HCEC 1CT (cell line): ENCODE measurements at places on chromosomes 2 and 18.

DNA sequence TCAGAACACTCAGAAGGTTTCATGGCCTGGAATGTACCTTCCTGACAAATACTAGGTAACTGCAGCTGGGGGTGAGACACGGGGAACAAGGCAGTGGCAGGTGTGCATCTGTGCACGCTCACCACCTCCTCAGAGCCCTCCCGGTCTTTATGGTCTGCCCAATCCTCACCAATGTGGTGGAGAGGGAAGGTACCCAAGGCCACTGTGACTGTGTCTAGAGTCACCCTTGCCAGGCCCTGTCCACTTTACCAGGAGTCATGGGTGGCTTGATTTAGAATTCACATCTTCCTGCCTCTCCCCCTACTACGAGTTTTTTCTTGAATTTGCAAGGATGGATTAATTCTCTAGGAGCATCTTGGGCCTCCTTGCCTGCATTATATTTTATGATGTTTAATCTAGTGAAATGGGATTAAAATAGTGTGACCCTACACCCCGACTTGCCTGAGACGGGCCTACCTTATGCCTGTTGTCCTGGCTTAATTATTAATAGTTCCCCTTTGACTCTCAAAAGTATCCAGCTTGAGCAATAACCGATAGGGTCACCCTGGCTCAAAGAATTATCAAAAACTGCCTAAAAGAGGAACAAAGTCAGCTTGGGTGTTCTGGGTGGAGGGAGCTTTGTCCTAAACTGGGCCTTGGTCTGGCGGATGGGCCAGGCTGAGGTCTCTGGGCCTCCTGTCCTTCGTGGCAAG is 56.5 kb downstream of the ACAA2 start:
- no peak for DNase-seq

DNA sequence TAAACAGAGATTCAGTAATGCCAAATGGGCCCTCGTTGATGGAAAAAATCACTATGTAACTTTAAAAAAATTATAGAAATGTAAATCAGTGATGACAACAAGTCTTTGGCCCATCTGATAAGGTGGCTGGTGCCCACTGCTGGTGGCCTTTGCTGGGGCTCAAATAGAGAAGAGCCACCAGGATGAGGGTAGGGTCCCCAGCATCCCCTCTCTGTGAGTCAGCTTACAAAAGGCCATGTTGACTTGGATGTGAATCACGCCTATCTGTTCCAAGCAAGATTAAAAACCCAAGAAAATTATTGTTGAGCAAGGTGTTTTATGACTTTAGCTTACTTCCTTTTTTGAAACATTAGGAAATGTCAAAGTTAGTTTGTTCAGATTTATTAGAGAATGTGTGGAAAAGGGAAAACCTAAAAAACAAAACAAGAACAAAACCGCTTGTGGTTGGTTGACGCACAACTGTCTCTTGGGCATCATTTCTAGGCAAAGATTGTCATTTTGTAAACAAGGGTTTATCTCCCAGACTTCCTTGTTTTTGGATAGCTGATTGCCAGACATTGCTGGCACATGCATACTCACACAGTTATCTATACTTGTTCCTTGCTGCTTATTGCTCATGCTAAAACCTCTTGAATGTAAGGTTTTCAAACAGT is 53.7 kb upstream of the ZNF396 start:
- no peak for DNase-seq

DNA sequence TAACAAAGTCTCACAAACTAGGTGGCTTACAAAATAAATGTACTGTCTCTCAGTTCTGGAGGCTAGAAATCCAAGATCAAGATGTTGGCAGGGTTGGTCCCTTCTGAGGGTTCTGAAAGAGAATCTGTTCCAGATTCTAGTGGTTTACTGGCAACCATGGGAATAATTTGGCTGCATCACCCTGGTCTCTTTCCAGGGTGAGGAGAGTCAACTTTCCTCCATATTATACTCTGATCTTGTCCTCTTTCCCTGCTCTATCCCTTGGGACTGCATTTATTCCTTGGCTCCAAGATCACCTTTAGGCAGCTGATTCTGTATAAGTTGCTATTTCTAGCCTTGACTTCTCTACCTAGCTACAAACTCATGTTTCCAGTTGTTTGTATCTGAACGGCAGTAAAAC is 35.2 kb downstream of the SLC40A1 start:
- DNase-seq, result no peak

GRCh38 chr2:218276986-218277755 is 6.9 kb downstream of the PNKD start:
- DNase-seq, result no peak

DNA sequence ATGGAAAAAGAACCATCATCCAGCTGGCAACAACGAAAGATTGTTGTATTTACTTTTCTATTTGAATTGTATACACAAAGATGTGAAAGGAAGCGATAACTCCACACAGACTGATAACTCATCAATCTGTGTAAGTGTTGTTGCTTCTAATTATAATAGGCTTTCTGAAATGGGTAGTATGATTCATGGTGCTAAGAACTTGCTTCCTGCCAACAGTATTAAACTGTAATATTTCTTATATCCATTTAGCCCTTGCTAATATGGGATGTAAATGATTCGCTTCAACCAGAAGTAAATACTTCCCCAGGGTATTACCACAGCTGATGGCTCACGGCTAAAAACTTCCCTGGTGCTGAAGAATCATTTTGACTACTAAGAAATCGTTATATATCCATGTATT is 70.2 kb downstream of the TMEM163 start:
- DNase-seq, result no peak

DNA sequence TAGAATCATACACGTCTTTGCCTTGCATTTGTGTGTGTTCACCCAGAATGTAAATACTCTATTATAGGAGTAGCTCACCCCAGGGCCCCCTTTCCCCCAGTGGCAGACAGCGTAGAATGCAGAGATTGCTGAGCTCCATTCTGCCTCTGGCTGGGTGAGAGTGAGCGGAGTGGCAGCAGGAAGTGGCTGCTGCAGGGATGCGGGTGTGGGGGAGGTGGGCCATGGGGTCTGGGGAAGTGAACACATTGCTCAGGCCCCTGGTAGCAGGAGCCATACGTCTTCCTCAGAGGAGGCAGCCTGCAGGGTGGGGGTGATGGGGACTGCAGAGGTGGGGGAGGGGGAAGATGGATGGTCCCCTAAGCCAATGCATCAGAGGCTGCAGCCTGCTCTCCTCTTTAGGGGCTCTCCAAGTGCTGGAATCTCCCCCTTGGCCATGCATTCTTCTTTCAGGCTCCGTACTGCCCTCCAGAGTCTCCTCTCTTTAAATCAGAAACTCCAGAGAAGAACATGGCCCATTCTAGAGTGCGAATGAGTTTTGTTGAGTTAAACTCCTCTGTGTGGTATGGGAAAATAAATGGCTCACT is 72.2 kb downstream of the CELF4 start:
- DNase-seq, result no peak

DNA sequence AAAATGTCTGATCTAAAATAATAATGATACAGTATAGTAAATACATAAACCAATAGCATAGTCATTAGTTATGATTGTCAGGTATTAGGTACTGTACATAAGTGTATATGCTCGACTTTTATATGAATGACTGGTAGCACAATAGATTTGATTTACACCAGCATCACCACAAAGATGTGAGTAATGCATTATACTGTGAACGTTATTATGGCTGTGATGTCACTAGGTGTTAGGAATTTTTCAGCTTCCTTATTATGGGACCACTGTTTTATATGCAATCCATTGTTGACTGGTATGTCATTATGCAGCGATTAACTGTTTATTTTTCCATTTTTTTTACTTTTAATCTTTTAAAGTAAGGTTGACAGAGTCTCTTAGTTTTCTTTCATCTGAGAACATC is 23.7 kb downstream of the ATP9B start:
- no peak for DNase-seq

GRCh38 chr2:30684026-30684425 is 123.2 kb downstream of the CAPN13 start:
- no peak for DNase-seq

DNA sequence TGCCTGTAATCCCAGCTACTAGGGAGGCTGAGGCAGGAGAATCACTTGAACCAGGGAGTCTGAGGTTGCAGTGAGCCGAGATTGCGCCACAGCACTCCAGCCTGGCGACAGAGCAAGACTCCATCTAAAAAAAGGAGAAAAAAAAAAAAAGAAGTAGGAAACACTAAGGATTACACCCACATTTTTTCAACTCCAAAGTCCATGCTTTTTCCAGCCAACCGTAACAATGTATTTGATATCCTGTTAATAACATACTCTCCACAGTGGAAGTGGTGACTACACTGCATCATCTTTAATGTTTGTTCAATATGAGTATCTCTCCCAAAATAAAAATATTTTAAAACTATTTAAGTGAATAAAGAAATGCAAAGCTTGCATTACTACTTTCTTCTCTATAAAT is 481.6 kb upstream of the ACVR2A start:
- no peak for DNase-seq

DNA sequence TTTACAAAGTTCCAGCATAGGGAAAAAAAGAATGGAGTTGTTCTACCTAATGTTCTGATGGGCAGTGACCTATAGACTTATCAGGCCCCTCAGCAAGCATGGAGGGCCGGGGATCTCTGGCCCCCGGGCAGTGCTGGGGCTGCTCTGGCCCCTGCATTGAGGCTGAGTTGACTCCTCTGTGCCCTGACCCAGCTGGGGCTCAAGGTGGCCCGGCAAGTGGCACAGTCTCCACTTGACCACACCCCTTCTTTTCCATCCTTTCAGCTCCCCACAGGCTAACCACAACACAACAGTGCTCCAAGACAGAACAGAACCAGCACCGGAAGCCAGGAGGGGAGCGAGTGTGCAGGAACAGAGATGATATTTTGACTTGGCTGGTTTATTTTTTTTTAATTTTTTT is 19.9 kb downstream of the TOGARAM2 start:
- no peak for DNase-seq

DNA sequence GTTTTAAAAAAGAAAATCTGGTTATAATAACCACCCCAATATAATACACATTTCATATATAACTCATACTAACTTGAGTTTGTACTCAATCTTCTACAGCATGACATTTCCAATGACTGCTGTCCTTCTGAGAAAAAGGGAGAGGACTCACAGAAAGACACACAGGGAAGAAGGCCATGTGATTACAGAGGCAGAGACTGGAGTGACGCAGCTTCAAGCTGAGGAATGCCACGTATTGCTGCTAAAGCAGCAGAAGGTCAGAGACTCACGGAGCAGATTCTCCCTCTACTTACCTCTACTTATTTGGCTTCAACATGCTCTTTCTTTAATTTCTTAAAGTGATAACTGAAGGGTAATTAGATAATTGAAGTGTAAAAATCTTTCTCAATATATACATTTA is 753.5 kb upstream of the PKDCC start:
- no peak for DNase-seq

DNA sequence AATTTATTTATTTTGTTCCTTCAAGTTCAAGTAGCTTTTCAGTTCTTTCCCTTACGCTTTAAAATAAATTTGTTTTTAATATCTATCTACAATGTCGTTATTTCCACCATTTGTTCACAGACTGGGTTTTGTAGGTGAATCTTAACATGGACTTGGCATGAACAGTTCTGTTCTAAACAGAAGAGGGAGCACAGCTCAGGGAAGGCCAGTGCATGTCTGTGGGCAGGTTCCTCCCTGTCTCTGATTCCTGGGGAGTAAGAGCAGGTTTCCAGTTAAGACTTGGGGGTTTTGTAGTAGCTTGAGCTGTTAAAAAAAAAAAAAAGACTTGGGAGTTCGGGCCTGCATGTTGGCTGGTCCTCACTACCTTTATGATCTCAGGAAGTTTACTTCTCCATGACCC is 11.1 kb downstream of the TTL start:
- DNase-seq, result no peak

GRCh38 chr2:8583400-8584173 is 98.3 kb upstream of the ID2 start:
- no peak for DNase-seq
